NCI-H524 (cell line): ENCODE measurements at places on chromosomes 7 and 10.

DNA sequence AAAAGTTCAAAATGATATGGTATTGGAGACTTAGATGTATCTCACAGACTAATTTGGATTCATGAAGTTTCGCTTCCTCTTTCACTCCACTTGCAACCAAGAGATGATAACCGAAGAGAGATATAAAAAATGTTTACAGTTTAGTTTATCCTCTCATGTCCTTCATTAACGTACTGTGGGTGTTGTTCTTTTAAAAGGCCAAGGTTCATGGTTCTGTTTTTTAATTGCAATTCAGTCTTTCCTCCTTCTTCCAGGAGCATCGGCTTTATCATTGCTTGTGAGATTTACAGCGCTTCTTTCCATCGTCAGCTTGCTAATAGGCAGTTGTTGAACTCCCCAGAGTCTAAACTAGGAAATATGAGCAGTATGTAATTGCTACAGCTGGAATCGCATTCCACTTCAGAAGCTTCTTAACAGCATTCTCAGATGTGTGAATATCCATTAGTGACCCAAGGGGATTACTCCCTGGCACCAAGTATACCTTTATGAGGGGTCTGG is 75.9 kb upstream of the HGF start:
- DNase-seq = peak; percentile 95

DNA sequence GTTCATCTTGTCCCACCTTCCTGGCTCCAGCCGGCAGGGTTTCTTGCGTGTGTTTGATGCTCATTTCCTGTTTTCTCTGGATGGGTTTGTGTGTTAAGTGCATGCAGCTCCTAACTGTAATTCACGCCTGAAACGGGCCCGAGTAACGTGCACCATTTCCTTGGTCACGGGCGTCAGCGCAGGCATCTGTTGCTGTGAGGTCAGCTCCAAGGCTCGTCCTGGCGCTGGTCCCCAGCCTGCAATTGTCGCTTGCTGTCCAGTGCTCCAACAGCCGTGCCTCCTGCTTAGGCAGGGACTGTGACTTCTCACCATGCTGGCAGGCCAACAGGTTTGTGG is 201.1 kb downstream of the GLRX3 start:
- DNase-seq = no peak

DNA sequence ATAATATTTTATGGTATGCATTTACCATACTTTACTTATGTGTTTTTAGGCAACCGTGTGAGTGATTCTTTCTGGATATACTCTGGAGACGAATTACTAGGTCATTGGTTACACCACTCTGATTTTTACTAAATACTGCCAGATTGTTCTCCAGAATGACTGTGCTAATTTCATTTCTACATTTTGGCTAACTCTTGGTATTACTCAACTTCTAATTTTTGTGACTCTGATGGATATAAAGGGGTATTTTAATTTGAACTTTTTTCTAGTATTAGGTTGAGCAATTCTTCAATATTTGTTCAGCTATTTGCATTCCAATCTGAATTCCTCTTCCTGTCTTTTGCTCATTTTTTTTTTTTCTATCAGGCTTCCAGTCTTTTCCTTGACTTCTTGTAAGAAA is 223.6 kb downstream of the MDFIC start:
- DNase-seq = no peak

GRCh38 chr7:92330835-92331438 is 85.2 kb downstream of the ANKIB1 start:
- no peak for DNase-seq

GRCh38 chr10:43202224-43202656 is 64.0 kb downstream of the CSGALNACT2 start:
- no peak for DNase-seq

GRCh38 chr10:99080275-99080945 is 155.2 kb downstream of the HPSE2 start:
- DNase-seq = no peak

- no peak for DNase-seq
These were observed 171.1 kb downstream of the EGFR start for GRCh38 chr7:55189878-55190436.

GRCh38 chr7:83559887-83560286 is 89.1 kb downstream of the SEMA3E start:
- DNase-seq = no peak

- no peak for DNase-seq
These were observed 49.5 kb upstream of the PHYHIPL start for GRCh38 chr10:59126991-59127390.

DNA sequence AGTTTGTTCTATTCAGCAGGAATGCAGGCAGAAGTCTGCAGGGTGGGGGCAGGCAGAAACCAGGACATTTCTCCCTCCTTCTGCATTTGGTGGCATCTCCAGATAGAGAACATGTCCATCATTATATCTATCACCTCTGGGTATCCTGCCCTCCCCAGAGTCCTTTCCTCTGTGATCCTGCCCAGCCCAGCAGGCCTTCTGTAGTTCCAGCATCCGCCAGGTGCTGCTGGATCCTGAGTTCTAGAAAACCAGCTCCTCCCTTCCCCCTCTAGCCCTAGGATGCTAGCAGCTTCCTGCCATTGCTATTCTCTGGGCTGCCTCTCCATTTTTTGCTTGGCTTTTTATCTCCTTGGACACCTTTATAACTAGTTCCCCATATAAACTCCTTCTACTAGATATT is 180.3 kb downstream of the KCNMA1 start:
- no peak for DNase-seq

DNA sequence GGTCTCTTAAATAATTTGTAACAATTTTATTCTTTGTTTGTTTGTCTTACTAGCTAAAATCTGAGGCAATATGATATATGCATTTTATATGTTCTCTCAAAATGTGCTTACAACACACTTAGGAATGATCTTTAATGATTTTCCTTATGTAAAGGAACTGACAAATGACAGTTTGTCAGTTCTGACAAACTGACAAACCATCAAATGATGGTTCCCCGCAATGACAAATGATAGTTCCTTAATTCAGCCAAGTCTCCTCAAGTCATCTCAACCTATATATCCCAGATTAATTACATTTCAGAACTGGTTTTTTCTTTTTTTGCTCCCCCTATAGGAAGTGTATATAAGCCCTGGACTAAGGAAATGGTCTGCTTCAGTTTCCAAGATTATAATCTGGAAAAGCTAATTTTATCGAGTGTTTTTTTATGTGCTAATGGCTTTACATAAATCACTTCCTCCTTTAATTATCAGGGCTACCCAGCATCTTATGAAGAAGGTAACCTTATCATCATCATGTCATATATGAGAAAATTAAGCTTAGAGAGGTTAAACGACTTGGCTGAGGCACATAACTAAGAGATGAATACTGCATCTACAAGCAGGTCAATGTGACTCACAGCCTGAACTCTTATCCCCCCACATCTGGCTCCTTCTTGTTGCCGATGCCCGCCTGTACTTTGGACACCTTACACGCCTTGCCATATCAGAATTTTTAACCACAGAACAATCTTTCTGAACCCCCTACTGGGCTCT is 75.1 kb downstream of the RELN start:
- DNase-seq = no peak

DNA sequence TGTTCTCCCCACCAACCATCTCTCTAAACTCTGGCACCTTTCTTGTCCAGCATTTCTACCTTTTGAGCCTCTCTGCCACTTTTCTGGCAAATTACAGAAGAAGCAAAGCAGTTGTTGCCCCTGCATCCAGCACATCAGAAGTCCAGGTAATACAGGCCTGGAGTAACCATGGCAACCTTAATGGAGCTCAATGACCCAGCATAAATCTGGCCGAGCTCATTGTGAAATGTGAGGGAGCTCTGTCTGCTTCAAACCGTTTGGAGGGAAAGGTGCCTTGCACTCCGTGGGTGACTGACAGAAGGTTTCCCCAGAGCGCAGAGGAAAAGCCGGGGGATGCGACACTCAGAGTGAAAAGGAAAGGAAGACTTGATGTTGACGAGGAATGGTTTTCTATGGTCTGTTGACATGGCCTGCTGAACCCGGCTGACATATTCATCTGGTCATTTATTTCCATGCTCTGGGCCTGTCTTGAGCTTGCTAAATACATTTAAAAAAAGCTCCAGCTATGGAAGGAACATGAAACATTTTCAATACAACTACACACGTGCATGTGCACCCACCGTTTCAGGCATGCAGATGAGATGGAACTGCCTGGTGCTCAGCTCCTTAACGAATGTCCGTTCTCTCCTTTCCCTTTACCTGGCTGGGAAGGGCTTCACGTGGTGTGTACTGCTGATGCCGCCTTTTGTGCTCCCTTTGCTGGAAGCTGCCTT is 74.9 kb downstream of the ADRA2A start:
- DNase-seq = no peak

DNA sequence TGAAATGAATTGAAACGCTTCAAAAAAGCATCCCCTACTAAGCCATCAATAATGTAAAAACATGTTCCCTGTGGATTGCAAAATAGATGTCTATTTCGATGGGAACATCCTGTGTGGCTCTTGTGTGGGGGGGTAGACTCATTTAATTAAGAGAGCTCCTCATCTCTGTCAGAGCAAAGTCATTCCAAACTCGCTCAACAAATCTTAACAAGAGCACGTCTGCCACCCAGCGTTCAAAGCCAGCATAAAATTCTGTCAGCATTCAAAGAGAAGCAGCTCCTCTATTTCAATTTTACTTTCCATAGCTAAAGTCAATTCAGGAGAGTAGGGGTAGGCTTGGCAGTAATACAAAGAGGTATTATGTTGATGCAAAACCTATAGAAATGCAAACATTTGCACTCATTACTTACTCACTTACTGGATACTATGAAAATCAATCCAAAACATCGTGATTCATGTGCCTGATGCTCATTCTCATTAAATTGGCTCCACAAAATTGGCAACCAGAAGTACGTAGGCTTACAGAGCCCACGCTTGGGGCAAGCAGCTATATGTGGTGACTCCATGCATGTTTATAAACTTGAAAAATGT is 114.9 kb downstream of the IPMK start:
- peak; percentile 38 for DNase-seq

DNA sequence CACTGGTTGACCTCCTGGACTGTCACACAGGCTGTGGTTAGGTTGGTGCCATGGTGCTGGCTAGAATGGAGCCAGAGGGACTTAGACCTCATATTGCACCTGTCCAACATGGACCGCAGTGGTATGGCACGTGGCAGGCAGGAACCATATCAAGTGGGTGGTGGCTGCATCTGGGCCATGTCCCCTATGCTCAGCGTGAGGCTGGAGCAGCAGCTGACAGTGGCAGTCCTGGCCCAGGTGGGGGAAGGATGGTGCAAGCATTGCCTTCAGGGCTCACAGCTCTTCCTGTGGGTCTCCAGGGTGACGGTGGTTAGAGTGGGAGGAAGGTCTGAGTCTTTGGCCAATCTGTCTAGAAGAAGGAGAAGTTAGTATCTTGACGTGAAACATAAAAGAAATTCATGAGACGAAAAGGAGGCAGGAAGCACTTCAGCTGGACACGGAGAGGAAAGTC is 54.5 kb upstream of the PFKFB3 start:
- no peak for DNase-seq

GRCh38 chr7:157116762-157117161 is 22.0 kb upstream of the UBE3C start:
- DNase-seq = no peak

- DNase-seq = no peak
These were observed 77.5 kb downstream of the ARID5B start for GRCh38 chr10:61978965-61979364.

DNA sequence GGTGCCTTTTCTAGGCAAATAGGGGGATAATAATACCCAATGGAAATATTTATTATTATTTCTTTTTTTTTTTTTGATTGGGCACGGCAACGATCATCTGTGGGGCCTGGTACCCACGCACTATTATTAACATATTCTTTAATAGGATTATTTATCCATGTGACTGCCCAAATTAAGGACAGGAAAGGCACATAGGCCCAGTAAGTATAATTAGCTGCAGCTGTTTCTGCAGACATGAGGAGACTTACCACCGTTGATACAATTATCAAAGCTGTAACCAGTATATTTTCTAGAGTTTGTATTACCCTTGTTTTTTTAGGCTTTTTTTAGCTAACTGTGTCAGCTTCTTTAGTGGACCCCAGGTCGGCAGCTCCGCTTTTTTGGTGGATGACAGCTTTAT is 25.2 kb upstream of the GUSB start:
- DNase-seq = no peak

DNA sequence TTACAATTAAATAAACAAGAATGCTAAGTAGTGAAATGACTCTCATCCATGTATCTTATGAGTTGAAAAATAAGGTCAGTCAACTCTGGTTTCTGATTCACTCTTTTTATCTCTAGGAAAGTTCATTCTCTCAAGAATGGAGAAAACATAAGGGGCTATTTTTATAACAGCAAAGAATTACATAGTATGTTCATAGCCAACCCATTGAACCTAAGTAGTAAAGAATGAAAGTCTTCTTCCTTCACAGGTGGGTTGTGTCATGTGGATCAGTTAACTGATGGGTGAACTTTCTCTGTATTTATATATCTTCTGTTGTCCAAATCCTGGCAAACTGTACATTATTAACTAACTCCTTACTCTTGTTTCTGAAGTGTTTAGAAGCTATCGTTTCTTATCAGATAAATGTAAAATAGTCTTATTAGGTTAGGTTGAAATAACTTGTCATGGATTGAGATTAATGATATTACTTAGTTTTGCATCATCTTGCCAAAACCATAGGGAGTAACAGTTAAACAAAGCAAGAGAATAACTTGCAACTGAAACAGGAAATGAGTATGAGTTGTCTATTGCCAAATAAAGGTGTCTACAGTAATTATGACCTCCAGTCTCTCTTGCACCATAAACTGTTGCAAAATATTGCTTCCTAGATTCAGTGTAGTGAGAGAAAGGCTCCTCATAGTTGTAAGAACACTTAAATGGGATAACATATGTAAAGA is 86.8 kb downstream of the ANKRD7 start:
- DNase-seq = no peak

GRCh38 chr10:29722777-29723176 is 88.0 kb upstream of the SVIL start:
- no peak for DNase-seq

DNA sequence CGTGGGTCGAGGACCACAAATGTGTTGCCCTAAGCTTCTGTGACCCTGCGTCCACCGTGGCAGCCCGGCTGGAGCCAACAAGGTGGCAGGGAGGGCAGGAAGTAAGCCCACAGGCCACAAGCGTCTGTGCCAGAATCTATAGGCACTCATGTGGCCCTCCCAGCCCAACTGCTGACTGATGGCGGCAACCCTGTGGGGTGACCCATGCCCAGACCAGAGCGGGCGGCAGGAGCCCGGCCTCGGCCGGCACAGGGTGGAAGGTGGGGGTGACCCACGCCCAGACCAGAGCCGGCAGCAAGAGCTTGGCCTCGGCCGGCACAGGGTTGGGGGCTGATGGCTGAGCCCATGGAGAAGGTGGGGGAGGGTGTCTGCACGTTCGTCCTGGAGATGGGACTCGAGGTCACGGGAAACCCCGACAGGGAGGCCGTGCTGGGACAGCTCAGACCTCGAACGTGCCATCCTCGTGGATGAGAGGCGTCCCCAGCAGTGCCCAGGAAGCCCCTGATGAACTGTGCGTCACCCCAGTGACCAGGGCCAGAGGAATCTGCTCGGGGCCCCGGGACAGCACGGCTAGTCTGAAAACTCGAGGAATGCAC is 181.0 kb downstream of the ELFN1 start:
- DNase-seq = no peak

GRCh38 chr10:126171555-126171954 is 216.7 kb downstream of the ADAM12 start:
- DNase-seq = no peak

GRCh38 chr10:88114368-88114767 is 250.9 kb downstream of the PTEN start:
- DNase-seq = peak; percentile 9

GRCh38 chr10:27699776-27700175 is 45.8 kb downstream of the MKX start:
- no peak for DNase-seq
